ENCODE measurements at places on chromosomes 16 and 17. TPM values are rescaled to one million over a fixed set of nuclear protein-coding genes. Genes with fewer than 3 reads are reported as not detected.

The GRAP gene
- 2.1 TPM for total RNA-seq

DNA sequence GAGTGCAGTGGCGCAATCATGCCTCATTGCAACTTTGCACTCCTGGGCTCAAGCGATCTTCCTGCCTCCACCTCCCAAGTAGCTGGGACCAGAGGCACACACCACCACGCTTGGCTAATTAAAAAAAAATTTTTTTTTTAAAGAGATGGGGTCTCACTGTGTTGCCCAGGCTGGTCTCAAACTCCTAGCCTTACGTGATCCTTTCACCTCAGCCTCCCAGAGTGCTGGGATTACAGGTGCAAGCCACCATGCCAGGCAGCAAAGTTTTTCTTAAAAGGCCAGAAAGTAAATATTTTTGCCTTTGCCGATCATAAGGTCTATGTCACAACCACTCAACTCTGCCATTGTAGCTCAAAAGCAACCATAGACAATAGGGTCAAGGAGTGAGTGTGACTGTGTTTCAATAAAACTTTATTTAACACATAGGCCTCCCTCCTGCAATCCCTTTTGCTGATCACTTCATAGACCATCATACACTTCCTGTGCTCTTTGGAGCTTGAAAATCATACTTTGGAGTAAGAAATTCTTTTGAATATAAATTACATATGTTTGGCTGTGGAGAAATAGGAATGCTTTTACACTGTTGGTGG is 48.6 kb downstream of the PITPNC1 start:
- no peak for DNase-seq

DNA sequence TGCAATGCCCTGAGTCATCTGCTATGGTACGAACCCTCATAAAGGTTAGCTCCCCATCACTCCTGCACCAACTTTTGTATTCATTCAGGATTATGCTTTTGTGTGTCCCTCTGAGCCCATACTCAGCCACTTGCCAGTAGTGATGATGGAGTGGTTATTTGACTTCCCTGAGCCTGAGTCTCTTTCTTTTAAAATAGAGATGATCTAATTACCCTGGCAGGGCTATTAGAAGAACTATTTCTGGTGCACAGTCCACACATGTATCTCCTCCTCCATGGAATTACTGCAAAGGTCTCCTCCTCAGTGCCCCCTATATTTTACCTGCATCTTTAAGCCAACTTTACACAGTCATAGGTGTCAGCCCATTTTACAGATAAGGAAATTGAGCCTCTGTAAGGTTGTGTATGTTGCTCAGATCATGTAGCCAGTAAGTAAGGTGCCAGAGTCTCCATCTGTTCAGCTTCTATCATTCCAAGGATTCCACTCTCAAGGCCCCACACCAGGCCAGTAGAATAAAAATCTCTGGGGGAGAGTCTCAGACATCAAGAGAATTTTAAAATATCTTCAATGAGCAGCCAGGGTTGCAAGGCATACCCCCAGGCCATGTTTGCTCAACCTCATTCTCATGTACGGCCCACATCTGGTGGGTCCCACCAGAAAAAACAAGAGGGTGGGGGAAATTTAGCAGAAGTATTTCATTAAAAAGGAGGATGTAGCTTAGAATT is 333.7 kb upstream of the HSBP1 start:
- no peak for DNase-seq

- DNase-seq, result no peak
Observed at GRCh38 chr17:48547808-48548522, 3.1 kb upstream of the HOXB2 start.

The ARHGAP23 gene
- 25.7 TPM for total RNA-seq

DNA sequence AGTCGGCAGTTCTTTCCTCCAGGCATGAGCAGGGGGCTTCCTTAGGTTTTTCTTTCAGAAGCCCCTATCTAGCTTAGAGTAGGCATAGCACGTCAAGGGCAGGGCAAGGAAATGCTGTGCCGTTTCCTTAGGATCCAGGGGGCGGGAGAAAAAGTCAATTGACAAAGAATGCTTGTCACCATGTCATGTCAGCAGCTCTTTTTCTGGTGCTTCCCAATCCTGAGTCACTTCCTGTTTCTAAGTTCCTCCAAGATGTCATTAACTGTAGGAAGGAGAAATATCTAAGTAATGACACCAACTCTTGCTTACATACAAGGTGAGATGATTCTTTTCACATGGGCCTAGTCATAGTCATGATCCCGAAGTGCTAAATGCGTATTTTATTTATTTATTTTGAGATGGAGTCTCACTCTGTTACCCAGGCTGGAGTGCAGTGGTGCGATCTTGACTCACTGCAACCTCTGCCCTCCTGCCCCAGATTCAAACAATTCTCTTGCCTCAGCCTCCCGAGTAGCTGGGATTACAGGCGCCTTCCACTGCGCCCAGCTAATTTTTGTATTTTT is 35.2 kb downstream of the GJC1 start:
- no peak for DNase-seq

The PSMD12 gene
- 54.7 TPM for total RNA-seq

- no peak for DNase-seq
Observed at GRCh38 chr17:56929362-56929969, 15.6 kb upstream of the TRIM25 start.

GRCh38 chr17:64025732-64026294 is 5.4 kb upstream of the ICAM2 start:
- peak; percentile 68 for DNase-seq

GRCh38 chr17:30570596-30571265 is 93.5 kb downstream of the GOSR1 start:
- no peak for DNase-seq

The CACNG1 gene
- 0.32 TPM for total RNA-seq

The PRDM7 gene
- not detected for total RNA-seq

DNA sequence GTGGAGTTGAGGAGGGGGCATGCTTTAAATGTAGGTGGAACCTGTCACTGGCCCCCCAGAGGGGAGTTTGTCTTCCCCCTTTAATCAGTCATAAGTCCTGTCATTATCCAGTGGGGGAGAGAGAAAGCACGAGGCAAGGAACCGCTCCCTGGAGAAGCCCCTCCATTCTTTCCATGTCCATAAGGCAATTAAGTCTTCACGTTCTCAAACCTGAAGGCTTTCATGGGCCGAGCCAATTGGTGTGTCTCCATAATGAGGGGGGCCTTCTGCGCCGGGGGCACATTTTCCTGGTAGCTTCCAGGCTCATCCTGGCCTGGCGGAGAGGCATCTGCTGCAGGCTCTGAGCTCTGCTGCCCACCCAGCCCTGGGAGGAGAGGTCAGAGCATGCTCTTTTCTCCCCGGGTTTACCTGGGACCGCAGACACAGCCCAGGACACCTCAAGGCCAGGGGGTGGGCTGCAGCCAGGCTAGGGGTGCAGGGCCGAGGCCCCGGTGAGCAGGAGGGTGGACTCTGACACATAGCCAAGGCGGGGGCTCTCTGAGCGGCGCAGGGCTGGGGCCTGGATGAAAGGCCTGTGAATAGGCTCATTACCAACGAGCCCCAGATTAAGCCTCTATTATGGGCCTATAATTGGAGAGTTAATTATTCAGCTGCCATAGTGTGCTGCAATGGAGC is 42.5 kb downstream of the C16orf78 start:
- DNase-seq, result no peak

DNA sequence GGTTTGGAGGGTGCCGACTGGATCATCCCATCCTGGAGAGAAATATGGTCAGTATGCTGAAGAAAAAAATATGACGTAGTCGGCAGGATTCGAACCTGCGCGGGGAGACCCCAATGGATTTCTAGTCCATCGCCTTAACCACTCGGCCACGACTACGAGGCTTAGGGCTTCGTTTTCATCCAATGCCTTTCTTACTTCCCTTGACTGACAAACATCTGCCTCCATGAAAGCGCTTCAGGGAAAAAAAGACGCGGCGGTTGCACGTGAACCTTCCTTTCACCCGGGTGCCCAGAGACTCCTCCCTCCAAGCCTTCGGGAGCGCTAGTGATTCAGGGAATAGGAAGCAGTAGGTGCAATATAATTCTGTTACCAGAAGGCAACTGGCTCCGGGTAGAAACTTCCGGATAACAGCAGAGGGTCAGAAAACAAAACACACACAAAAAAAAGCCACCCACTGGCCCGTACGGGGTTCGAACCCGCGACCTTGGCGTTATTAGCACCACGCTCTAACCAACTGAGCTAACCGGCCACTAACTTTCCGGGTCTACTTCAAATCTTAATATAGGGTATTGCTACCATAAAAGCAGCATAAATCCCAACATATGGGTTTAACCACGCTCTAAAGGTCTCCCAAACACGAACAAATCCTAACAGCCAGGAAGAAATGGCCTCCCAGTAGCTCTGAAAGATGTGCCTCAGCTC is 16.3 kb upstream of the AURKB start:
- DNase-seq, result peak; percentile 74

DNA sequence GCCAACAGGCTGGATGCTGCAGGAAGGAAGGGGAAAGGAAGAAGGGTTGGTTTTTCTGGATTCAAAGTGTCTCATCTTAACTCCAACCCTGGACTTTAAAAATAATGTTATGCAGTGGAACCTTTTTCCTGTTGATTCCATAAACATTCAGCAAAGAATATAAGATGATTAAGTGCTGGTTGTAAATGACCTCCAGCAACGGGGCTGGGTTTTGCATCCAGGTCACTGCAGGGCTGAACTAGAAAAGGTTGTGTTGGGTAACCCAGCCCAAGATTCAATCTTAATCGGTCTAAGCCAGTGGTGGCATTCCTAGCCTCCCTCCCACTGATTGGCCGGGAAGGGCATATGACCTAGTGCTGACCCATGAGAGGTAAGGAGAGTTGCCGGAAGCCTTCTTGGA is 34.2 kb upstream of the PLCG2 start:
- no peak for DNase-seq

The CA10 gene
- not detected for total RNA-seq

DNA sequence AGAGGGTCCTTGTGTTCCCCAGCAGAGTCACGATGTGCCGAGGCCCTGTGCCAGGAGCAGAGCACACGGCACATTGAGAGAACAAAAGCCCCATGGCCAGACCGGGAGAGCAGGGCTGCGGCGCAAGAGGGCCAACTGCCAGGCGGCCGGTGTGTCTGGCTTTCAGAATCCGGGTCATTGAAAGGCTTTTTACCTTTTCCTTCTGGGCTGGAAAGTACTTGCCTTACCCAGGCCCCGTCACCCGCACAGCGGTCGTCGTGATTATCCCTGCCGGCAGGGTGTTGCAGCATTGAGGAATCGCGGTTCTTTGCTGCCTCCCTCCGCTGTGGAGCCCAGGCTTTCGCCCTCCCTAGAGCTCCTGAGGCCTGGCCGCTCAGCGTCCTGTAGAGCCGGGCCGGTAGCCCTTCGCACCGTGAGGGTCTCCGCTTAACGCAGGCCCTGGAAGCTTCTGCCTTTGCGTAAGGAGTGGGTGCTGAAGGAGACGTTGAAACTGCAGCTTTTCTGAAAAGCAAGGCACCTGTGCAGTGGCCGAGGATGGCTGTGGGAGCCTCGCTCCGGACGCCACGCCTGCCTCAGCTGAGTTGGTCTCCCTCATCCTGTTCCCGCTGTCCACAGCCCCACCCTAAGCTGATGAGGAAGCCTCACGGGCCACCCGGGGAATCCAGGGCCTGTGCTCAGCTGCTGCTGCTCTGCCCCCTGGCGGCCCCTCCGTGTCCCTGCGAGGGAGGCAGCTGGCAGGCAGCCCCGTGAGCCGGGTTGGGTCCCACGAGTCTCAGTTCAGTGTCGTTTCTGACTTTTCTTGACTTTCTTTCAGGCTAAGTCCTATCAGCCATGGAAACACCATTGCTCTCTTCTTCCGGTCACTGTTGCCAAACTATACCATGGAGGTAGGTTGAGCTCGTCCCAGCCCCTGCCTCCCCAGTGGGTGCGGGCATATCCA is 8.6 kb upstream of the MC1R start:
- DNase-seq, result peak; percentile 71

The SLC25A39 gene
- 122 TPM for total RNA-seq
